ENCODE measurements at places on chromosomes 11 and 22.

GRCh38 chr11:113551645-113552044 lies 76.4 kb upstream of the DRD2 start:
- no peak for DNase-seq

GRCh38 chr11:12376259-12377081 lies 901 bp upstream of the PARVA start:
- no peak for DNase-seq

- no peak for DNase-seq
Measured at GRCh38 chr11:1855886-1856265, 3.0 kb downstream of the LSP1 start.

GRCh38 chr11:123751781-123752180 lies 2.5 kb downstream of the OR6X1 start:
- no peak for DNase-seq

GRCh38 chr11:99229544-99229943 lies 208.8 kb downstream of the CNTN5 start:
- DNase-seq = no peak

GRCh38 chr11:103798446-103798845 lies 238.0 kb upstream of the DDI1 start:
- no peak for DNase-seq

DNA sequence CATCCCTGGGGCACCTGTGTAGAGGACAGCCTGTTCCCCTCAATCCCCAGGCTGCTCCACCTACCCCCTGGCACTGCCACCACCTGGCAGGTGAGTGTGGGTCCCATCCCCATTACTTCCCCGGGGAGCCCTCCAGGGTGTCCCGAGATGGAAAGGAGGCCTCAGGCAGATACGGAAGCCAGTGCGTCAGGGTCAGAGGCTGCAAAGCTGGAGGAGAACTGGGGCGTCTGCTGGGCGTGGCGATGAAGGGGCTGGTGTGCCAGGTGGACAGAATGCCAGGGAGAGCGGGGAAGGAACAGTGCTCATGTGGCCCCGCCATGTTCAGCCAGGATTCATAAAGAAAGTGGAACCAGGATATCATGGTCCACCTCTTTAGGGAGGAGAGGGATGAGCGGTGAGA lies 7.8 kb downstream of the YPEL1 start:
- DNase-seq = no peak

GRCh38 chr11:60771879-60772525 lies 13.1 kb upstream of the MS4A10 start:
- DNase-seq = no peak

- no peak for DNase-seq
Measured at GRCh38 chr11:61404103-61404502, 11.7 kb downstream of the TMEM216 start.

DNA sequence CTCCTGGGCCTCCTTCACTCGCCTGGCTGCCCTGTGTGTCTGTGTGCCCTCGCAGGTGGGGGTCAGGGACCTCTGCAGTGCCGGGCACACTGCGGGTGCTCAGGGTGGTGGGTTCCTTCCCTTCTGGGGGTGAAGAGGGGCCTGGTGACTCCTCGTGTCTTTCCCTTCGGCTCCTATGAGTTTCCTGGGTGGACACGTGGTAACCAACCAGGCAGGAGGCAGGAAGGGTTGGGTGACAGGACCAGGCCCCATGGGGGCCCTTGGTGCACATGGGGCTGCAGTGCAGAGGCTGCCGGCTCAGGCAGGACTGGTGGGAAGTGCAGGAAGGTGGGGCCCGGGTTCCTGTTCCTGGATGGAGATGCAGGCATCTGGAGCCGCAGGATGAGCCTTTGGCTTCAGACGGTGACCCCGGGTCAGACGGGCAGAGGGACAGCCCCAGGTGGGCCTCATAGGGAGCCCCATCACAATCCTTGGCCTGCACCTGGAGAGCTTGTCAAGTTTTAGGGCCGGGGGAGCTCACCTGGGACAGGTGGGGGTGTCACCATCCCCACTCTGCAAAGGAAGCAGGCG lies 9.6 kb downstream of the FRMD8 start:
- DNase-seq = no peak

DNA sequence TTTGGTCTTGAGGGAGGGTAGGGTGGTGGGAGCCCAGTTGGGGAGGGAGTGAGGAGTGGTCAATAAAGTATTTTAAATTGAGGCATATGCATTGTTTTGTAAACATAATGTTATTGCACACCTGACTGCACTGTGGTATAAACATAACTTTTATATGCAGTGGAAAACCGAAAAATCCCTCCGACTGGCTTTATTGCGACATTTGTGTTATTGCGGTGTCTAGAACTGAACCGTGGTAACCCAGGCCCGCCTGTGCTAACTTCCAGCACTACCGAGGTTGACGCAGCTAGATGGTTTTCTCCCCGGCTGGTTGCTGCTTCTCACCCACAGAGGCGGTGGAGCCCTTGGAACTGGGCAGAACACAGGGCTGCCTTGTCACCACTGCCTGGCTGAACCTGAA lies 7.6 kb upstream of the RNH1 start:
- no peak for DNase-seq
